ENCODE measurements at places on chromosomes 3 and 15.
A peak's percentile ranks its signal among the peaks of the same experiment; 100 is the strongest.

DNA sequence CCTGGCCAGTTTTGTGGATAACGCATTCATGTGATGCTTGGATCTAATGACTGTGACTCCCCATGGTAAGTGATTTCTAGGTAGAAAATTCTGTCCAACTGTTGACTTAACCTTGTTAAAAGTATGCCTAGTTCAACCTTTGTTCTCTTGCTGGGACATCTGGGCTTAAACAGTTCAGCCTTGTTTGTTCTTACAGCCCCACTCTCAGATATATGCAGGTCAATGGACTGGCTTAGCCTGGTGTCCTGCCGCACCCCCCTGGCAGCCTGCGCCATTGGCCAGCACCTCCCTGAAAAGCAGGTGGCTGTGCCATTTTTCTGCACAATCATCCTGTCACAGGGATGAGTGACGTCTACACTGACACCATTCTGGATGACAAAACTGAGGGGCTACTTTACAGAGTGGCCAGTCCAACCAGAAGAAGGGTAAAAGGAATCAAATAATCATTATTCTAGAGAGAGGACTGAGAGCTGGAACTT is 244.7 kb upstream of the ONECUT1 start:
- no peak for DNase-seq

DNA sequence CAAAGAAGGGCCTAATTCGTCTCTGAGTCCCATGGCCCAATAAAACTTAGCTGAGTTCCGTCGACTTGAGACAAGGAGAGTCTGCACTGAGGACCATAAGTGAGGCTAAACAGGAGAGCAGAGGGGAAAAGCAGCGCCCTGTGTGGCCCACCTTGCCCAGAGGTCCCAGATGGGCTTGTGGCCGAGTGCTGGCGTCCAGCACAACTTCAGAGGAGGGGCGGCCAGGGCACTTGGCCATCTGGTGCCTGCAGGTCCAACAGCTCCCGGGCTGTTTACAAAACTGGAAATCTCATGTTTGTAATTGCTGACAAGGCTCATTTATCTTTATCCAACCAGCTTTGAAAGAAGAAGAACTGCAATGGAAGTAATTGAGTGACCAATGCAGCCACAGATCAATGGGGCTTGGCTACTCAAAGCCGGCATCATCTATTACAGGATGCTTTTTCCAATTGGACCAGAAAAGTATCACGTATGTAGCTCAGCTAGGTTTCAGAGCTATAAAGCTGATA is 306.3 kb downstream of the OCA2 start:
- no peak for DNase-seq

GRCh38 chr3:18444595-18445400 is 19.7 kb upstream of the SATB1 start:
- DNase-seq = peak; percentile 82

DNA sequence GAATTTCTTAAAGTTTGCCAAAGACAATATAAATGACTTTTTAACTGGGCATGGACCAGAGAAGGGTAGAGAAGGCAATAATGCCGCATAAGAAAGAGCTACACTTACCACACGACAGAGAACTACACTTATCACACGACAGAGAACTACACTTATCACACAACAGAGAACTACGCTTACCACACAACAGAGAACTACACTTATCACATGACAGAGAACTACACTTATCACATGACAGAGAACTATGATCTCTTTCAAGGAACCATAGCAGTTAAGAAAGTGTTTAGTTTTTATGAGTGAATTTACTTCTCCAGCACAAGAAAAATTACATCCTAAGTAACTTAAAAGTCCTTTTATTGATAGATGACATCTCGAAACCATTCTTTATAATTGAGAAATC is 32.0 kb downstream of the DCUN1D1 start:
- no peak for DNase-seq

GRCh38 chr15:25557926-25558325 is 119.1 kb upstream of the UBE3A start:
- no peak for DNase-seq

- peak; percentile 85 for DNase-seq
These were observed 10.9 kb downstream of the TM2D3 start for GRCh38 chr15:101641129-101641764.

DNA sequence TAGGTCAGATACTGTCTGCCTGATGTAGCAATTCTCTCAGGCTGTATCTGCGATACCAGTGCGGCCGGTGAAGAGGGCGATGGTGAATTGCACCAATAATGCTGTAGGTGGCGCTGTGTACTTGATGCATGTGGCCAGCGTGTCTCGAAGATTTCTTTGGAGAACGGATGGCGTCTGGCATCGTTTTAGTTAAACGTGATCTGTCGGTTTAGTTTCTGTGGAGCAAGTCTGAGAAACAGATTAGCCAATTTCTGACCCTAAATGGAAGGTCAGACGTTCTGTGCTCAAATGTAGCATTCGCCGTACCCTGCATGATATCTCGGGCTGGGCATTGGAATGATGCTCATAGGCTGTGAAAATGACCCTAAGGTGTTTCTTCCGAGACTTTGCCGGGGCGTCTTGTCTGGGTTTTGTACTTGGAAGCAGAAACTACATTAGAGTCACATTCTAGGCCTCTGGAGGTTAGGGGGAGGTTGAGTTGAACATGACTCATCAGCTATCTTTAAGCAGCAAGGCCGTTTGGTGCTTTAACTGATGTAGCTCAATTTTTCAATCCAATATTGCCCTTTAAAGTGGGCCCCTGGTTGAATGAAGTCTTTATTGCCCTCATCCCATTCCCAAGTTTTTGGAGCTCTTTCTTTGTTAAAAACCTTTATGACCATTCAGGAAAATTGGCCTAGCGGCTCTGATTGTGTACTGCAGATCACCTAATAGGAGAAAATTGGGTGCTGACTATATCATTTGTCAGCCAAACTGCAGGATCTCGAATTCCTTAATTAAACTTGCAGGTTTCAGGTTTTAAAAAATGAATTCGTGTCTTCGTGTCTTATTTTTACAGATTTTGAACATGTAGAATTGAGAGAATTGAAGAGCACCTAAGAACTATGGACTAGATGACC is 80.0 kb downstream of the SQOR start:
- peak; percentile 72 for DNase-seq

GRCh38 chr15:66588537-66588936 is 22.7 kb upstream of the LCTL start:
- no peak for DNase-seq

DNA sequence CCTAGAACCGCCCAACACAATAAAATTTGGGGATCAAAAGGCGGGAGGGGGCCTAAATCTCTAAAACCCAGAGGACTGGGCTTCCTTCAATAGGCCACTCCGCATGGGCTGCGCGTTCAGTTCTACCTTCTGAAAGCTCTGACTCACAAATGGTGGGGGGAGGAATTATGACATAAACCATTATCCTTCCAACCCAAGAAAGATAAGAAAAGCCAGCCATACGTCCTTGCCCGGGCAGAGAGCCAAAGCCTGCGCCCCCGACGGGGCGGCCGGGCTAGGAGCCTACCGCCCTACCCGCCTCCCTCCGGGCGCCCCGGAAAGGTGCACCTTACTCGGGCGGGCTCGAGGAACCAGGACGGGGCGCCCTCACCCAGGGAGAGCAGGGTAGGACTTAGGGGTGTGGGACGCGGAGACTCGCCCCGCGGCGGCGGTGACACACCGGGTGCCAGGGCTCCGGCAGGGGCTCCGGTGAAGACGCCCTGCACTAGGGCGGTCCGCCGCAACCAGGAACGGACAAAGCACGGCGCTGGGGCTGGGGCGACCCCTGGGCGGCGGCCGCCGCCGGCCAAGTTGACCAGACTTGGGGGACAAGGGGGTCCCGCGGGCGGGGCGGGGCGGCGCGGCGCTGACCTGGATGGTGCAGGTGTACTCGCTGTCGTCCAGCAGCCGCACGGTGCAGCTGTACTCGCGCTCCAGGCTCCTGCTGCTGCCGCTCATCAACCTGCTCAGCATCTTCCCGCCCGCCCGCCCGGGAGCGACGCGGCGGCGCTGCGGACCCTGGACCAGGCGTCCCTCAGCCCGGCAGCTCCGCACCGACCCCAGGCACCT is 534 bp downstream of the FRMD5 start:
- no peak for DNase-seq

DNA sequence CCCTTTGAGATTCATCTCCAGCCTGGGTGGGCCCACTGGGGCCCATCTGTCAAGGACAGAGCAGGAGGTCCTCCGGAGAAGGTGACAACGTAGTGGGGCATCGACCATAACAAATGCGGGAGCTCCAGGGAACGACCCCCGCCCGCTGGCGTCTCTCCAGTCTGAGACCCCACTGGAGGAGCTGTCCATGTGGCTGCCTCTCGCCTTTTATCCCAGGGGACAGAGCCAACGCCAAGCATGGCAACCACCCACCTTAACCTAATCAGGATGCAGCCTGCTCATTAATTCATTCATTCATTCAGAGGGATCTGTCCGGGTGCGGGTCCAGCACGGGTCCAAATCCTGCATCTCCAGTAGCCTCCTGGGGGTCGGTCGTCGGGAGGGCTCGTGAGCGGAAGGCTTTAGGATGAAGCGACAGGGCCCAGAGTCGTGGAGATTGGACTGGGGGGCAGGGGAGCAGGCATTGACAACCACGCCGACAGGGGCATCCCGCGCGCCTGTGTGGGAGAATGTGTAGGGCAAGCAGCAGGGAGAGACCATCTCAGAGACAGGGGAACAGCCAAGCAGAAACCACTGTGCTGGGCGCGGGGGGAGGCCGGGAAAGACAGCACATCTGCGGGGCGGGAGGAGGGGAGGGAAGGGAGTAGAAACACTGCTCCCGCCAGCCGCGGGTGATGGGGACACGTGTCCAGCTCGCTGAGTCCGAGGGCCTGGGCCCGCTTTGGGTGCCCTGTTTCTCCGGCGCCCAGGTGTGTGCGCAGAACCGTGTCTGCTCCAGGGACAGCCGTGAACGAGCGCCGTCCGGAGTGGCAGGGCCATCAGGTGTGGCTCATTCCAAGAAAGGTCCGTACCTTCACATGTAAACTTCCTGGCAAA is 1.9 kb downstream of the PIGZ start:
- no peak for DNase-seq

DNA sequence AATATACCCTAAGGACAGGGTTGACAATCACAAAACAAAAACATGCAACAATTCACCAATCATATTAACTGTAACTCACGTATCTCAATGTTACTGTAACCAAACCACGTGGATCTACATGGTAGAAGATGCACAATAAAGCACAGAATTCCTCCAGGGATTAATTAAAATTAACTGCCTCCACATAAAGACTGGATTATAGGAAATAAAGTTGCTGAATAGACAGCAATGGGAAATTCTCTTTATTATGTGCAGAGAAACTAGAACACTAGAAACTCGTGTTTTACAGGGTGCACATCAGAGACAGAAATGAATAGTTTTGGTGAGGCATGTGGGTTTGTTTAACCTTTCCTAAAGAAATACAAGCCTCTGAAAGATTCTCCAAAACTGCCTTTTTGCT is 696.3 kb downstream of the EPHA3 start:
- no peak for DNase-seq

DNA sequence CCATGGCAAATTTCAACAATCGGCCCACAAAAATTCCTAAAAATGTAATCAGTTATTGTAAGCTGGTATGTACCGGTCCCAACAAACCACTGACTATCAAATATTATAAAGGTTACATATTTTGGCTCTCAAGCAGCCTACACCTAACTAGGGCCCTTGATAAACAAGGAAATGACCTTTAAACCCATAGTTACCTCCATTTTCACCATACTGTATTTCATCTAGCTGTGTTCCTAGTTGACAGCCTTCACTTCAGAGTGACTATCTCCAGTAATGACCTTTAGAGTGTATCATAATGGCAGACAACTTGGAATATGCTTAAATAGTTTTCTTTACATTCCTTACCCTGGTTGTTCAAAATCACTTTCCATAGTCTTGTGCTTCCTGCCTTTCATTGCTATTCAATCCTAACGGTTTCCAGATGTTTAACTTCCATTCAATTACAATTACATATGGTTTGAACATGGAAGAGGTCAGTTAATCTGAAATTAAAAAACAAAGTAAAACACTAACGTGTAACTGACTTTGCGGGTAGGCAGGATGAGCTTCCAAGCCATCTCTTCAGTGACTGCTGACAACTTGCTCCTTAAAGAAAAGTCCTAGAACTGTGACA is 111.9 kb upstream of the TSC22D2 start:
- DNase-seq = no peak

GRCh38 chr15:87144775-87145174 is 1065.1 kb downstream of the AGBL1 start:
- DNase-seq = no peak

- DNase-seq = peak; percentile 33
These were observed 742 bp downstream of the CAMKV start for GRCh38 chr3:49868862-49869466.

DNA sequence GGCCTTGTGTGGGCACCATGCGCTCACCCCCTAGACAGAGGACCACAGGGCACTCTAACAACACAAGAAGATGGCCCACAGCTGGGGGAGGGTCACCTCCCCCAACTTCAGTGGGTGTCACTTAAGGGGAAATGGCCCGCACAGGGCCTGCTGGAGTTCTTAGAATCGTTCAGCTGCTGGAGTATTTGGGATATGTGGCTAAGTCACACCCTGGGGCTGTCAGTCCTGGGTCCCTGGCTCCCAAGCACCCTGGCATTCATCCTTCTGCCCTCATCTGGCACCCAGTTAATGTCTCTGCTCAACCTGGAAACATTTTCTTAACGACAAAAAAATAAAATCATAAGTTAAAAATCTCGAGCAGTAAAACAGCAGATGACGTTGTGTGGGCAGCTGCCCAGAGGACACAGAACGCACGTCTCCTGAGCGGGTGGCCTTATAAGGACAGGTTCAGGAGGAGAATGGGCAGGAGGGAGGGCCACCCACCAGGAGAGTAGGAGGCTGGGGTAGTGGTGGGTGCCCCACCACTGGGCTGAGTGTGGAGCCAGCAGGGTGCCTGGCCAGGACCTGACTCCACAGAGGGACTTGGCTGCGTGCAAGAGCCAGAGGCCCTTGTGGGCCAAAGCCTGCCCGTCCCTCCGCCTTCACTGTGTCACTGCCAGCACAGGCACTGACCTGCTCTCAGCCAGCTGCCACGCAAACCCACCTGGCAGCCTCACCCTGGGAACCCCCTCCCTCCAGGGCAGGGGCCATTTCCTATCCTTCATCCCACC is 11.5 kb downstream of the KBTBD13 start:
- DNase-seq = no peak

DNA sequence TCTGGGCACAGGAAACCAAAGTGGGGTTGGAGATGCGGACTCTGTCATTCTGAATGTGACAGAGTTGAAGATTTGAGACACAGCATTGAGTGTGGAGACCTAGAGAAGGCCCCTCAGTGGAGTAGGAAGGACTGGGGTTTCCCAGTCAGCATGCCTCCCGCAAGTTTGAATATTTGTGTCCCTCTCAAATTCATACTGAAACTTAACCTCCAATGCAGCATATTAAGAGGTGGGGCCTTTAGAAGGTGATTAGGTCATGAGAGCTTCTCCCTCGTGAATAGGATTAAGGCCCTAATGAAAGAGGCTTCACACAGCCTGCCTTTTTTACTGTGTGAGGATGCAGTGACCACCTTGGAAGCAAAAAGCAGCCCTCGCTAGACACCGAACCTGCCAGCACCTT is 8.0 kb downstream of the HDDC3 start:
- no peak for DNase-seq

DNA sequence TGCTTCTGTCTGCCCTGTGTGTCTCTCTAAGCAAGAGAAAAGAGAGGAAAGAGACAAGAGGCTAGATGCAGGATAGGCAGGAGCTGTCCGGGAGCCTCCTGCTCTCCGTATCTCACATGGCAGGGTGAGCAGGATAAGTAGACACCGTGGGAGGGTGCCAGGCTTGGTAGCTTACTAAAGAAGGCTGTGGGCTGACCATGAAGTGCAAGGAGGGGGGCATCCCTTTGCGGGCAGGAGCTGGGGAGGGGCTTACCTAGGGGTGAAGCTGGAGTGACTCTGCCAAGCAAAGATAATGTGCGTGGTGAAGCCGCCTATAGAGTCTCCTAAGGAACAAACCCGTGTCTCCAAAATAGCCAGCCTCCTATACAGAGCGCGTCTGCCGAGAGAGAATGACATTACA is 33.7 kb upstream of the TMC3 start:
- no peak for DNase-seq
